ENCODE measurements at places on chromosomes 2 and 18. TPM values are rescaled to one million over a fixed set of nuclear protein-coding genes. Genes with fewer than 3 reads are reported as not detected.

GRCh38 chr2:21451403-21451802 is 327.6 kb downstream of the TDRD15 start:
- no peaks in the 10 kb centered on the region for H3K4me1 ChIP-seq
- no peaks in the 10 kb centered on the region for H3K36me3 ChIP-seq
- H3K27ac ChIP-seq = no peak overlapping the region
- H3K4me3 ChIP-seq = no peak overlapping the region
- H3K27me3 ChIP-seq = no peaks in the 10 kb centered on the region
- DNase-seq = no peak

GRCh38 chr2:106882673-106883072 is 3.3 kb downstream of the ST6GAL2 start:
- H3K4me1 ChIP-seq = peaks cover 12% of the 10 kb centered on the region
- no peak overlapping the region for H3K27ac ChIP-seq
- H3K36me3 ChIP-seq = no peaks in the 10 kb centered on the region
- peaks cover 25% of the 10 kb centered on the region for H3K27me3 ChIP-seq

DNA sequence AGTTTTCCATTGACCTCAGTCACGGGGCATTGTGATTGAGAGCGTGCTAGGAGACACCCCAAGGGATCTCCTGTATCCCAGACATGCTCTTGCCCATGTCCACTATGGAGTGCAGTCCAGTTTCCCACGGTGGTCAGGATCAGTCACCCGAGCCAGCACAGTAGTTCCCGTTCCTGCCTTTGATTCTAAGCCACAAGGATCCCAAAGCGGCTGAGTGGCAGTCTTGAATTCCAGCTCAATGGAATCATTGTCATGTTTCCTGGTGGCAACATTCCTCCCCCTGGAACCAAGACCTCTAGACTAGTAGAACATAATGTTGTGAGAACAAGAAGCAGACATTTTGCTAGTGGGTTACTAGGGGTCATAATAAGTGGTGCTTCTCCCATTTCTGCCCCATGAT is 154.3 kb downstream of the SEPTIN10 start:
- no peak overlapping the region for H3K4me3 ChIP-seq
- peaks cover 2% of the 10 kb centered on the region for H3K36me3 ChIP-seq

DNA sequence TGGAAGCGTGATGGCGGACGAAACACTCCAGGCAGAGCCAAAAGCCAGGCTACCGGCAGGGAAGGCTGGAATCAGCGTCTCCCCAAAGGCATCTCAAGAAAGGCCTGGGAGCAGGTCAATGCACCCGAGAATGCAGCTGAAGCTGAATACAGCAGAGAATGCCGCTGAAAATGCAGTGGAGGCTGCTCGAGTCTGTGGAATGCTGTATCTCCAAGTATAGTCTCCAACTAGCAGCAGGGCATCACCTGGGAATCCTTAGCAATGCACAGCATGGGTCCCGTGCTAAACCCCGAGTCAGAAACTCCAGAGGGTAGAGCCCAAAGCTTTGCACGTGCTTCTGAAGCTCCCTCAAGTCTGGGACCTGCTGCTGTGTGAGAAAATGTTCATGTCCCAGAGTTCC is 191.1 kb upstream of the ALKAL2 start:
- DNase-seq = no peak
- H3K36me3 ChIP-seq = no peaks in the 10 kb centered on the region
- peaks cover 4% of the 10 kb centered on the region for H3K4me1 ChIP-seq
- peaks cover 16% of the 10 kb centered on the region for H3K27me3 ChIP-seq

GRCh38 chr2:170500104-170500503 is 215.0 kb upstream of the SP5 start:
- H3K27me3 ChIP-seq = no peaks in the 10 kb centered on the region
- no peak for DNase-seq
- H3K4me1 ChIP-seq = peaks cover 34% of the 10 kb centered on the region
- H3K4me3 ChIP-seq = no peak overlapping the region
- H3K27ac ChIP-seq = no peak overlapping the region

DNA sequence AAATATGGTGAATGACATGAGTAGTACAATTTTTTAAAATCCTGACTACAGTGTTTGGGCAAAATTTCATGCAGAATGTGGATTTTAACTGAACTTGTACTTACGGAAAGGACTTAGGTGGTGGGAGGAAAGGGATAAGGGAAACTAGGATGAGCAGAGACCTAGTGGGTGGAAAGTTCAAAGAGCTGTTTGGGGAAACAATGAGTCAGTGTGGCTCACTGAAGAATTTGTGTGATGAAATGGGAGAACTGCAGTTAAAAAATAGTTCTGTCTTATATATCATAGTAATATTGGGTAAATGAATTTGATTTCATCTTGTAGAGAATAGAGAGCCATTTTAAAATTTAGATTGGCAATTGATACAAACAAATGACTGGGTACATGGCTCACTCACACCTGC is 220.1 kb upstream of the CTAGE1 start:
- no peak overlapping the region for H3K27ac ChIP-seq
- no peaks in the 10 kb centered on the region for H3K36me3 ChIP-seq

GRCh38 chr2:239831861-239832489 is 193.2 kb downstream of the NDUFA10 start:
- peak overlapping the region; percentile 60 for H3K27ac ChIP-seq
- no peak for DNase-seq
- peaks cover 33% of the 10 kb centered on the region for H3K4me1 ChIP-seq
- H3K4me3 ChIP-seq = no peak overlapping the region
- no peaks in the 10 kb centered on the region for H3K36me3 ChIP-seq

- no peak overlapping the region for H3K27ac ChIP-seq
- no peaks in the 10 kb centered on the region for H3K27me3 ChIP-seq
- no peaks in the 10 kb centered on the region for H3K4me1 ChIP-seq
- H3K36me3 ChIP-seq = peaks cover 5% of the 10 kb centered on the region
- no peak overlapping the region for H3K4me3 ChIP-seq
- DNase-seq = no peak
Observed at GRCh38 chr2:144201126-144201525, 318.8 kb downstream of the ZEB2 start.

DNA sequence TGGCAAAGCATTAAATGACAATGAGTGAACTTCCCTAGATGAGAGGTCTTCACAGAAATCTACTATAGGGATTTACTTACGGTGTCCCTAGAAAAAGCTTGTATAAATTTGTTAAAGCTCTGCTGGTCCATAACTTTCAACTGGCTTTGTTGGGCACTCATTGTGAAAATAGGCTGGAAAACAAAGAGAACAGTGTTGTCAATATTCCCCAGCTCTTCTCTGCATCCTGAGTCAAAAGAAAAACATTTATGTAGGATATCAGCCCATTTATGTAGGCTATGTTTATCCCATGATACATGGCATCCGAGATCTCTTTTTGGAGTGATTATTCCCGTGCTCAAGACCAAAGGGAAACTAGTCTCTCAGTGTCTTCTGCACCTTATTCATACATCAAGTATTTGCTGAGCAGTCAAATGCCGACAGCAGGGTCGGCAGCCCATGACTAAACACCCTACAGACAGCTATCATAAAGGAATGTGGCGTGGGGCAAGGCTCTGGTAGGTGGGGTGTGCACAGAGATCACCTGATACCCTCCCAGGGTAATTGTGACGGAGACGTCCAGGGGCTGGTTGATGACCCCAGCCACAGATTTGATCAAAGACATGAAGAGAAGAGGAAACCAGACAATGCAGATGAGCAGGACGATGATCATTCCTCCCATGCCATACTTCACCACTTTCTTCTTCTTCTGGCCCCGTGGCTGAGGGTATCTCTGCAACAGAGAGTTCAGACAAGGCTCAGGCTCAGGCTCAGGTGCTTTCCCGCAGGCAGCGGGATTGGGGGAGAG is 155.9 kb downstream of the NAPG start:
- peaks cover 4% of the 10 kb centered on the region for H3K36me3 ChIP-seq
- no peak overlapping the region for H3K27ac ChIP-seq
- H3K4me1 ChIP-seq = no peaks in the 10 kb centered on the region
- H3K4me3 ChIP-seq = no peak overlapping the region
- DNase-seq = no peak

DNA sequence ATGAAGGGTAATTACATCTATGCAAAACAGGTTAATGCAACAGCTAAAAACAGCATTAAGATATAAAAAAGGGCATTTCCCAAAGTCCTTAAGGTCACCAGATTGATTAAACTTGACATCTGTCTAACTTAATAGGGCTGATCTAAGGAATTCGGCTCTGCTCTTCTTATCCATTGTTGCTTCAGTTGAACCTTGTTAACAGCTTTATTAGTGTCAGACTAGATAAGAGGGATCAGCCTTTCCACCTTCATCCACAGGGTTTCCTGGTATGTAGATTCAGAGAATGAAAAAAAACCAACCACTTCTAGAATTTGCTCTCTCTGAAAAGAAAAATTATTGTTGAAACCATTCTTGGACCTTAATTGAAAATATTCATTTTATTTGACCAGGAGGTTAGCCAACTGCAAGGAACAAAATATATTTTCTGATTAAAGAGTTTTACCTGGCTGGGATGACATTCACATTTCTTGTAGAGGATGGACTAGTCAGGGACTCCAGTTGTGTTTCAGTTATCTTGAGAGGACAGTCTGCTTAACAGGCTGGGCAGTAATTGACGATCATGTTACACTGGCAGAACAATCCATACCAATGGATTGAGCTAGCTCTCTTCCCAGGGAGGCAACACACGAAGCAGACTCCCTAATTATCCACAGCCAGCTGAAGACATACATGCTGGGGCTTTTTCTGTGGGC is 357.4 kb upstream of the ACVR2A start:
- peaks cover 8% of the 10 kb centered on the region for H3K4me1 ChIP-seq
- H3K27me3 ChIP-seq = no peaks in the 10 kb centered on the region

GRCh38 chr2:175049661-175050060 is 44.5 kb upstream of the CHN1 start:
- H3K36me3 ChIP-seq = no peaks in the 10 kb centered on the region
- H3K4me1 ChIP-seq = no peaks in the 10 kb centered on the region
- DNase-seq = no peak
- H3K27me3 ChIP-seq = no peaks in the 10 kb centered on the region

DNA sequence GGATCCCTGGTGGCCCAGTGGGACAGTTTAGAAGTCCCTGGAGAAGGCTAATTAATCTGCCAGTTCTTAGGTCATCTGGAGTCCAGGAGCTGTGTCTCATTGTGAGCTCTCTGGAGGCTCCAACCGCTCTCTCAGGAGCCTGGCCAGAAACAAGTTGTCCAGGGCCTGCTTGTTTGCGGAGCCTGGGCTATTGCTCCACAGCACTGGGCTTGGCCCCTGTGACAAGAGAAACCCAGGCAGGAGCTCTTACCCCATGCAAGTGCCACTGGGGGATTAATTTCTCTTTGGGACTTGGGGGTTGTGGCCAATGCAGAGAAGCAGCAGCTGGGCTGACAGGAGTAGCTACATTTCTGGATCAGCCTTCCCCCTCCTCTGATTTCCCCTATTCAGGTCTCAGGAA is 24.5 kb upstream of the TNP1 start:
- no peak overlapping the region for H3K4me3 ChIP-seq
- peaks cover 2% of the 10 kb centered on the region for H3K27me3 ChIP-seq
- peaks cover 77% of the 10 kb centered on the region for H3K4me1 ChIP-seq
- no peak for DNase-seq
- peak overlapping the region; percentile 64 for H3K27ac ChIP-seq

GRCh38 chr2:67499989-67500388 is 102.9 kb downstream of the ETAA1 start:
- no peak overlapping the region for H3K4me3 ChIP-seq
- H3K27ac ChIP-seq = no peak overlapping the region
- H3K27me3 ChIP-seq = no peaks in the 10 kb centered on the region
- H3K4me1 ChIP-seq = no peaks in the 10 kb centered on the region

- no peak overlapping the region for H3K4me3 ChIP-seq
- no peak overlapping the region for H3K27ac ChIP-seq
- no peaks in the 10 kb centered on the region for H3K36me3 ChIP-seq
Observed at GRCh38 chr18:6943143-6943542, 174.5 kb downstream of the LAMA1 start.

DNA sequence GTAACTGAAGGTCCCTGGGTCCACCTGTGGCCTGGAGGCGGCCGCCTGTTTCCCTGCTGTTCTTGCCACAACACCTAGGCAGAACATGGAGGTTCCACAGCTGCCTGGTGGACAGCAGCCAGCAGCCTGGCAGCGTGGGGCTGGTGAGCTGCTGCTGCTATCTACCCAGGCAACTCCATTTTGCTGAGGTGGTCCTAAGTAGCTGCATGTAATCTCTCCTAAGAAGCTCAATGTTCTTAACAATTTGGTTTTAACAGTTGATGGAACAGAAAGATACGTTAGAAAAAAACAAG is 66.7 kb downstream of the NDUFA10 start:
- peaks cover 39% of the 10 kb centered on the region for H3K36me3 ChIP-seq
- H3K27me3 ChIP-seq = no peaks in the 10 kb centered on the region
- H3K27ac ChIP-seq = no peak overlapping the region
- DNase-seq = no peak

GRCh38 chr18:62939433-62939832 is 224.1 kb downstream of the PHLPP1 start:
- no peak overlapping the region for H3K4me3 ChIP-seq
- peaks cover 3% of the 10 kb centered on the region for H3K36me3 ChIP-seq
- peaks cover 3% of the 10 kb centered on the region for H3K4me1 ChIP-seq
- no peaks in the 10 kb centered on the region for H3K27me3 ChIP-seq

DNA sequence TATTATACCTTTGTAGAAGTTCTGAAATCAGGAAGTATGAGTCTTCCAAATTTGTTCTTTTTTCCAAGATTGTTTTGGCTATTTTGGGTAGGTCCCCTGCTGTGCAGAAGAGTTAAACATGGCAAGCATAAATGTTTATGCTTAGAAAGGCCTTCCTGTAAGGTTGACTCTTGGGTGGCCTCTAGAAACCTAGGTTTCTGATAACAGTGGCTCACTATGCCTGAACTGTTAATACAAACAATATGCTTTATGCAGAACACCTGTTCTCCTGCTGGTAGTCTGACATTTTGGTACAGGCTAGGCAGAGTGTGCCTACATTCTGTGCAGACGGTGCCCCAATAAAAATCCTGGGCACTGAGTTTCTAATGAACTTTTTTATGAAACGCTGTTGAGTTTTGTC is 10.1 kb downstream of the PTPN18 start:
- peaks cover 2% of the 10 kb centered on the region for H3K4me1 ChIP-seq
- H3K27ac ChIP-seq = no peak overlapping the region
- H3K27me3 ChIP-seq = no peaks in the 10 kb centered on the region
- no peak overlapping the region for H3K4me3 ChIP-seq
- DNase-seq = no peak
- peaks cover 10% of the 10 kb centered on the region for H3K36me3 ChIP-seq

DNA sequence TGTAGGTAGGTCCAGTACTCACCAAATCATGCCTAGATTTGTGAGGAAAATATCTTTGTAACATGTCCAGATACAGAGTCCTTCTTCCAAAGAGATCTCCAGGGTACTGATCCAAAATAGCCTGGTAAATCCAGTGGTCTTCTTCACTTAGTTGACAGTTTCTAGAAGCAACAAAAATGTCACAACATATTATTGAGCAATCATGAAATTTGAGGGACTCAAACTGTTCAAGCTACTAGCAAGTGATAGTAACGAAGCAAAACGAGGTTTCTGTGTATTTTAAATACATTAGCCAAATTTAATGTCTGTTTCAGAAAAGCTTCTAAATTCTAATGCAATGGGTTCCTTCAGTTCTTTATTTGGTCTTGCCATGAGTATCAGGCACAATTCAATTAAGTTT is 142.8 kb downstream of the CCDC148 start:
- H3K27me3 ChIP-seq = no peaks in the 10 kb centered on the region
- H3K36me3 ChIP-seq = no peaks in the 10 kb centered on the region
- H3K27ac ChIP-seq = no peak overlapping the region
- no peak for DNase-seq
- no peak overlapping the region for H3K4me3 ChIP-seq

Gene MC2R
- 0.18 TPM for total RNA-seq

Gene BBS5
- 4.9 TPM for total RNA-seq

Gene AQP4
- 0.58 TPM for total RNA-seq

Gene CHRNA1
- total RNA-seq = 94.9 TPM

Gene TRIM43
- total RNA-seq = not detected

Gene KCNF1
- 2.0 TPM for total RNA-seq

Gene COX7A2L
- total RNA-seq = 155 TPM

Gene SMYD1
- 169 TPM for total RNA-seq

Gene CTLA4
- total RNA-seq = 0.31 TPM

Gene SMCHD1
- 59.0 TPM for total RNA-seq

Gene ZNF142
- 7.0 TPM for total RNA-seq

Gene KCNG2
- 0.44 TPM for total RNA-seq

Gene LHCGR
- total RNA-seq = 0.44 TPM

Gene USP40
- 22.5 TPM for total RNA-seq
